ENCODE measurements at places on chromosomes 1 and 21.

- no peak for DNase-seq
Observed at GRCh38 chr1:57831624-57832023, 407.8 kb upstream of the DAB1 start.

- DNase-seq = no peak
Observed at GRCh38 chr1:187244623-187245022, 415.9 kb downstream of the PLA2G4A start.

- DNase-seq = no peak
Observed at GRCh38 chr1:110785055-110785454, 87.9 kb upstream of the CD53 start.

- DNase-seq = peak; percentile 21
Observed at GRCh38 chr21:45555557-45556301, 13.5 kb upstream of the SLC19A1 start.

DNA sequence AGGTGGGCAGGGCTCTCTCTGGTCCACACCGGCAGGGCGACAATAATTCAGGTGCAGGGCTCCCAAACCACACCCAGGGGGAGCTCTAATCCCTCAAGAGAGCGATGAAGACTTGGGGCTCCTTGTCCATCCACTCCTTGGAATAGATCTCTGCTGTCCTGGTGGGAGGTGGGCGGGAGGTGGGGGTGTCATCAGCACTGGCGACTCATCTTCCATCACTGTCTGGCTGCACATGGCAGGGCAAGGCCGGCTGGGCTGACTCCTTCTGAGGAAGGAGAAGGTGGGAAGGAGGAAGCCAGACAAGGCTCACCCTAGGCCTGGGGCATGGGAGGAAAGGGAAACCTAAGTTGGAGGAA lies 29.3 kb downstream of the TNNT2 start:
- no peak for DNase-seq

DNA sequence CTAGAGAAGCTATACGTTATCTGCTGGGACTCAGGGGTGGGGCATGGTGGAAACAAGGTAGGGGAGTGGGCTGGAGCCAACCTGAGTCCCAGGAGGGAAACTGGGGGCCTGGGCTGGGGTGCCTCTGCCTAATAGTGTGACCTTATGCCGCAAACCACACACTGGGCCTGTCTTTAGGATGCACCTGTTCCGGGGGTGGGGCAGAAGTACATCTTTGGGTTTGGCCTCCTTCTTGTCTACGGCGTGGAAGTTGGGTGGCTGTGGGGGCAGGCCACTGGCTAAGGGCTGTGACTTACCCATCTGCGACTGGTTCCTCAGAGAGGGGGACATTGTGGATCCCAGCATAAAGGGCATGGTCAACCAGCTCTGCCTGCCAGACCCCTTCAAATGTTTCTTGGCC lies 44.2 kb downstream of the FAAH start:
- no peak for DNase-seq

- peak; percentile 56 for DNase-seq
Observed at GRCh38 chr1:24150234-24151174, 7.6 kb upstream of the IL22RA1 start.

All from effector memory CD4-positive, alpha-beta T cell (primary cell).